Occipital lobe (tissue), 3 donors: ENCODE measurements at places on chromosomes 4 and X.
A peak's percentile ranks its signal among the peaks of the same experiment; 100 is the strongest.

- DNase-seq = no peak
Observed at GRCh38 chrX:20513185-20513584, 246.5 kb upstream of the RPS6KA3 start.

DNA sequence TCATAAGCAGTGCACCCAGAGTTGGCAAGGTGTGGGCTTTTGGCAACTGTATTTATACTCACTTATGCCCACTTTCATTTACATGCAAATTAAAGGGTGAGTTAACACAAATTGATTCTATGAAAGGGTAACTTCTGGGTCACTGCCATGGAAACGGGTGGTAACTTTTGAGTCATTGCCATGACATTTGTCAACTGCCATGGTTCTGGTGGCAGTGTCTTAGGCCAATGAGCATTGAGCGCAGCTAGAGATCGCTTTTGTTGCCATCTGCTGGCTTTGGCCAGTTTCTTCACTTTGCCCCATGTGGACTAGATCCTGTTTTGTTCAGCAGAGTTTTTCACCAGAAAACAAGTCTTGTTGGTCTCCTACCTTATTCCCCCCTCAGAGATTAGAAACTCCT, 170.8 kb upstream of the NUDT6 start:
- DNase-seq = no peak

DNA sequence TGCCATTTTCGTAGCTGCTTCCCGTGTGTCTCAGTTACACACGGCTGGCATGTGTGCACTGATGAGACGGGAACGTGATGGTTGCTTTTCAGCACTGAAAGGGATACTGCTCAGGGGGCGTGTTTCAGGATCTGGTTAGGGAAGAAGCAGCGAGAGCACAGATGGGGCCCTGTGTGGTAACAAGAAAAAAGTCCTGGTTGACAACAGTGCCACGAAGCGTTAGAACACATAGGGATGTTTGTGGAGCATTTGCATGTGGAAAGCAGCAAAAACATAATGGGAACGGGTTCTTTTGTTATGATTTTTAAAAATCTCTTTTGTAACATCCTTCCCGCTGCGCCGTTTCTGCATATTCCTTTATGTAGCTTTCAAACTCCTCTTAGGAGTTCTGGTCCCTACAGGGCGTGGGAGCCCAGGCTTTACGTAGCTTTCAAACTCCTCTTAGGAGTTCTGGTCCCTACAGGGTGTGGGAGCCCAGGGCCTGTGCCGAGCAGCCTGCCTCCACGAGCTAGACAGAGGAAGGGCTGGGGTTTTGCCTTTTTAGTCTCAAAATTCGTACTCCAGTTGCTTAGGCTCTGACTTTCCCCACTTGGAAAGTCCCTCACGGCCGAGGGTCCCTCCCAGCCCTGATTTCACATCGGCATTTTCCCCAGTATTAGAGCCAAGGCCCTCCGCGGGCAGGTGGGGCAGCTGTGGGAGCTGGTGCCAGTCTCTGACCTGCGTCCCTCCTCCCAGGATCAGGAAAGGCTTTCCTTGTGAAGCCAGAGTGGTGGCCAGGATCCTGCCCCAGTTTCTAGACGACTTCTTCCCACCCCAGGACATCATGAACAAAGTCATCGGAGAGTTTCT, 11.0 kb upstream of the MSANTD1 start:
- no peak for DNase-seq

DNA sequence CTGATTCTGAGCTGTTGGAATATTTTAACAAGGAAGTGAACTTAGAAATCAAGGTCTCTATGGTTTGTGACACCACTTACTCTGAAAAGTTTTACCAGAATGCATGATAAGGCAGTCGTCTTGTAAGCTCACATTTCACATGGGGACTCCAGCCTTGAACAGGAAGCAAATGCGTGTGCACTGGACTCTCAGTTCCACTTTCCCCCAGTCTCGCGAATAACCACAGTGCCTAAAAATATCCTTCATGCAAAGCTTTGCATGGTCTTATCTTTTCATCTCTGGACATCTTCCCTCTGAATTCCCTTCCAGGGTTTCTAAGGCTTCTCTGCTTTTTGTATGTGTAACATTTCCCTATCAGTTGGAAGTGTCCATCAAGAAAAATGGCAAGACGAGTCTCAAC, 581.8 kb downstream of the NLGN4X start:
- DNase-seq = no peak

GRCh38 chr4:8771258-8771590, 100.4 kb downstream of the HMX1 start:
- no peak for DNase-seq

- DNase-seq = no peak
Observed at GRCh38 chr4:98332017-98332416, 70.8 kb downstream of the RAP1GDS1 start.

GRCh38 chr4:73998040-73999011, at the start of gene CXCL5:
Gene CXCL5, minus strand, starts transcription at chr4:73998677. Its CDS starts 96 bp downstream, at chr4:73998581.
- DNase-seq = peak; percentile 13

DNA sequence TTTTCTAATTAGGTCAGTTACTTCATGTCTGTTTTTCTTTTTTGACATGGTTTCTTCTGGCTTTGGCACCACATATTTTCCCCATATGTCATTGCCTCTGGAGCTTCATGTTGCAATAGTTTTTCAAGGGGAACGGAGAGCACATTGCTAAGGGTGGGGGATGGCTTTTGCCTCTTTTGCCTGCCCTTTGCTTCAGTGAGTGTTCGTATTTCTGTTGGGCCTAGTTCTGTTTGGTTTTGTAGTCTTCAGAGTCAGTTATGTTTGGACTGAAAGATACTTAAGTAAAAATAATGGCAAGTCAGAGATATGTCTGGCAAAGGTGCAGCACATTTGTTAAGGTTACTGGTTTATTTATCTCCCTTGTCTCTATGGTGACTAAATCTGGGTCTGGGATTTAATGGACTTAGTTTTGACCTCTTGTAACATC, 29.1 kb downstream of the FHL1 start:
- DNase-seq = no peak

DNA sequence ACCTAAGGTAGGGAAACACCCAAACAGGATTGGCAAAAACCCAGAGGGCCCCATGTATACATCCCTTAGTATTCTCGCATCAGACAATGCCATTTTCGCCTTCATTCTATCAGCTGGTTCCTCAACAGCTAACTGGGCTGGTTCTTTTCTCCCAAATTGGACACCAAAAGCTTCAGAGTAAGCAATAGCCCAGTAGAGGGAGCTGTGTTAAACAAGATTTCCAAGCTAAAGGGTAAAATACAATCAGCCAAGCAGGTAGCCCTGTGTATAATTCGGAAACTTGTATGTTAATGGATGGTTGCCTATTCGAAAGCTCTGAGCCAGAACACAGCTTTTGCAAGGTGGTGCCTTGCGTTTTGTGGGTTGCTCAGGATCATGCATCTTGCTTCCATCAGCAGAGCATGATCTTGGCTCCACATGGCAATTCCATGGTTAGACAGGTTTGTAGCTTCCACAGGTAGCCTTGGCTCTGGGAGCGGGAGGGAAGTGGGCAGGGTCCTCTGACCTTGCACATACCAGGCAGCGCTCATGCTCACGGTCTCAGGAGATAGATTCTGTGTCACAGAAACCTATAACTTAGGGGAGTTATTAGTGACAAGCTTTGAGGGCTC, 115.2 kb upstream of the LNX1 start:
- DNase-seq = no peak

- no peak for DNase-seq
Observed at GRCh38 chrX:101450961-101451360, 34.3 kb upstream of the ARMCX4 start.

DNA sequence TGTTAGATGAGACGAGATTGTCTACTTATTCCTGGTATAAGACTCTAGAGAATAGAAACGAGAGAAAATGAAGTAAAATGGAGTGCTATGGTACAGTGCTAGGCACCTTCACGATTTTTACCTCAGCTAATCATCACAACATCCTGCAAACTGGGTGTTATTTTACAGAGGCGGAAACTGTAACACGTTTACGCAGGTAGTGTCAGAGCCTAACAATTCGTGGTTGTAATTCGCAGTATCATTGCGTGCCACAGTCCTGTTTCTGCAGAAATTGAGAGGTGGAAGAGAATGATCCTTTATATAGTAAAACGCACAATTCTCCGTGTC, 383 bp upstream of the TBC1D19 start:
- DNase-seq = no peak

DNA sequence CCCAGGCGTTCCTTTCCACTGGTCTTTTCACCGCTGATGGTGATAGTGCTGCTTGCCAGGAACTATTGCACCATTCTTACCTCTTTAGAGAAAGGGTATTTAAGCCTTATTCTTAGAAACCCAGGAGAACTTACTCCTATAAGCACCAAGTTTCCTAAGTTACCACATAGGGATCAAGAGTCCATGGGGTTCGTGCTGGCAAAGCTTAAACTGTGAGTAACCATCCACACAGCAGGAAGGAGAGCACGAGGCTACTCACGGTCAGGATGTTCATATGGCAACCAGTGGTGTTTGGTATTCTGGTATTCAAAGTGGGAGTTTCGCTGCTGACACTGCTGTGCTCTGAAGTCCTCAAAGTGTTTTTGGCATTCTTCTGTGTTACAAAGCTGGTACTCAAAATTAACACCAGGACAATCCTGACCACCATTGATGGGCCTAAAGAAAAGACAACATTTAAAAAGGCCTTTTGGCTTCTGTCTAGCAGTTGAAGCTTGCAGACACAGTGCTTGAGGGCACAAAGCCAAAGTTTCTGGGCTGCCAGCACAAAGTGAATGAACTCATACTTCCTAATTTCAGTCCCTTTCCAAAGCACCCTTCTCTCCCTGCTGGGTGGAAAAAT, 256.9 kb downstream of the ADAMTS3 start:
- peak; percentile 45 for DNase-seq

GRCh38 chr4:5524446-5525299, 183.7 kb downstream of the EVC2 start:
- no peak for DNase-seq

GRCh38 chr4:158801066-158801465, 32.2 kb downstream of the FNIP2 start:
- no peak for DNase-seq

- DNase-seq = no peak
Observed at GRCh38 chr4:172892300-172892699, 276.3 kb upstream of the GALNT7 start.

DNA sequence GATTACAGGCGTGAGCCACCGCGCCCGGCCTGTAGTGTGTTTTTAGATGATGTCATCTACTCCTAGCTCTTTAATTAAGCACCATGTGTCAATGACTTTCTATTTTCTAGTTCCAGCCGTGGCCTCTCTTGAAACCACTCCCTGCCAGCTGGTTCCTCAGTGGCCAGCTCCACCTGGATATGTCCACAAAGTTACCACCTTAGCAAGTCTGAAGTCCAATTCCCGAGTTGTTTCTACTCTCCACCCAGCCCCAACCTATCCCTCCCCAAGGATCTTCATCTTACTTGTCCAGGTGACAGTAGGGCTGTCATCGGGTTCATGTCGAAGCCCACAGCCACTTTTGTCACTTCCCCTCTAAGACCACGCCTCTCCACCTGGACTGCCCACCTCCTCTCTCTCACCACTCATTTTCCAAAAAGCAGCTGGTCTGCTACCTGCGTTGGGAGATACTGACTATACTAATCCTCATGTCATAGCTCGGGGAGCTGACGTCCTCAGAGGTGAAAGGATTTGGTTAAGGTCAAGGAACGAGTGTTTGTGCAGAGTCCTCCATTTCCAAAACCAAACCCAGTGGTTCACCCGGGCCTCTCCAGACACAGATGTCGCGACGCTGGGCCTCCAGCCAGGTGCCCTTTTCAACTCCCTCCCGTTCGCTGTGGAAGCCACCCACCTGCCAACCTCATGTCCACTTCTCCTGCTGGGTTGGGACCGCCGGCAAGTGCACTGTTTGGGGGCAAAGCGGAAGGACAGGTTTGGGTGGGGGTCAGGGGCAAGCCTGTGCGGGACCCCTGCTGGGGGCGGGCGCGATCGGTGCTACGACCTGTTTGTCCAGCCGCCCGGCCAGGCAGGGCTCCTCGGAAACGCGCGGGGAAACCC, 704 bp downstream of the FAM3A start:
- no peak for DNase-seq

- DNase-seq = no peak
Observed at GRCh38 chrX:69185886-69186285, 20.6 kb upstream of the PJA1 start.

GRCh38 chr4:185540487-185541120, 5.3 kb upstream of the PDLIM3 start:
- DNase-seq = no peak

- no peak for DNase-seq
Observed at GRCh38 chr4:54942721-54943120, 182.7 kb downstream of the KDR start.

- DNase-seq = no peak
Observed at GRCh38 chr4:14059006-14059405, 431.5 kb upstream of the BOD1L1 start.

- no peak for DNase-seq
Observed at GRCh38 chr4:81164126-81164525, 50.9 kb downstream of the PRKG2 start.

DNA sequence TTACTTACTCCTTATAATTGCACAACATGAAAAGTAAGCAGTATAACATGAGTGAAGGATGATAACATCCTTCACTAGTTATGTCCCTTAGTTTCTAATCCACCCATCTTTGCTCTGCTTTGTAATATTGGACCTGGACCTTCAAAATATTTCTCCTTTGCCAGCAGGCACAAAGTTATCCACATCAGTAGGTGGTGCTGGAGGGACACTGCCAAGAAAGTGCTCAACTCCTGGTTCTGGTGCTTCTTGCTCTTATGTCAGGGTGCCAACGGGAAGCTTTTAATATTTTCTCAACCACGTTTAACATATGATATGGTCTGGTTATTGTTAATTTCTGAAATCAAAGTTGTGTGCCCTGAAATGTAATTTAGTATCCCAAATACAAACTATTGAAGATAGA, 49.1 kb downstream of the TMEM165 start:
- no peak for DNase-seq

GRCh38 chrX:2627272-2627867, 63.7 kb upstream of the CD99 start:
- no peak for DNase-seq

DNA sequence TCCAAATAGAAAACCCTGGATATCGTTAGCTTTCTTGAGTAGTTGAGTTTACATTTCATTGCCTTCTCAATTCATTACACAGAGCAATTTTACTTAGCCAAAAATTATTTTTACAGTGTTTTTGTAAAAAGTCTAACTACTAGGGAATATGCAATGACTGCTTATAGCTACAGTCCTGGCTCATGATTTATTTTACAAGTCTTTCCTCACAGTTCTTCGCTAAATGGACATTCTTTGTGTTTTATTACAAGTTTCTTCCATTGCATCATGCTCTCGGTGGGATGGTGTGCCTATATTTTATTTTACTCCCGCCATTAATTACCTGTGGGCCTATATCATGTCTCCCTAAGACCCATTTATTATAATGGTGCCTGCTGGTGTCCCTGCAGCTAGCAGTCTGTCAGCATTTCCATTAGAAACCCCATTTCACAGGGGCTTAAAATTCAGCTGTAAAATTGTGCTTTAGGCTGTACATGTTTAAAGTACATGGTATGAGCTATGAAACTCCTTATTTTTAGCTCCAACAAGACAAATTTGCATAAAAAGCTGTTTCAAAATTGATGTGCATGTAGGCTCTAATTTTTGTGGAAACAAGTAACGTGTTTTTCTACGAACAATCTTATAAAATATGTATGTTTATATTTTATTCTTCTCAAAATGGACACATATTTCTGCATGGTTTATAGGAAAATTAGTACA, 227.4 kb downstream of the SLC7A11 start:
- DNase-seq = no peak
